ENCODE measurements at places on chromosomes 11 and 22.

DNA sequence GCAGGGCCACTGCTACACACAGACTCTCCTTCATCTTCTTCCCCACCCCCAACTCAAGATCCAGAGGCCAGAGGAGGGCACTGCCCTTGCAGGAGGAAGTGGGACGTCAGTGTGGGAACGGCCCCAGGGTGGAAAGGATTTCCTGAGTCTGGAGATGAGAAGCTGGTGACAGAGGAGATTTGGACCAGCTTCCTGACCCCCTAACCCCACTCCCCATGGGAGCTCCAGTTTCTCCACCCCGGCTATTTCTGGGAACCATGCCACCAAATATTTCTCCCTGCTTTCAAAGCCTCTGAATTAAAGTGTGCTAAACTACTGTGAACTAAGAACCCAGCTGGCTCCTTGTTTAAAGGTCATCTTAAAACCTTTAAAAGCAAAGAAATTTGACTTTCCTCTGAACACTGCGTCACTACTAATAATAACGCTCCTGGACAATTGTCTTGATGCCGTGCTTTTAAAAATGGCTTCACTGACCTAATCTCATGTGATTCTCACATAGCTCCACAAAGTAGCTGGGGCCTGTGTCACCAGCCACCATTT lies 46.6 kb downstream of the CWC15 start:
- DNase-seq = no peak

- DNase-seq = no peak
These were observed 770 bp downstream of the METTL15 start for GRCh38 chr11:28108958-28109357.

GRCh38 chr22:25081409-25081824 lies 118.2 kb upstream of the CRYBB3 start:
- DNase-seq = peak; percentile 32

DNA sequence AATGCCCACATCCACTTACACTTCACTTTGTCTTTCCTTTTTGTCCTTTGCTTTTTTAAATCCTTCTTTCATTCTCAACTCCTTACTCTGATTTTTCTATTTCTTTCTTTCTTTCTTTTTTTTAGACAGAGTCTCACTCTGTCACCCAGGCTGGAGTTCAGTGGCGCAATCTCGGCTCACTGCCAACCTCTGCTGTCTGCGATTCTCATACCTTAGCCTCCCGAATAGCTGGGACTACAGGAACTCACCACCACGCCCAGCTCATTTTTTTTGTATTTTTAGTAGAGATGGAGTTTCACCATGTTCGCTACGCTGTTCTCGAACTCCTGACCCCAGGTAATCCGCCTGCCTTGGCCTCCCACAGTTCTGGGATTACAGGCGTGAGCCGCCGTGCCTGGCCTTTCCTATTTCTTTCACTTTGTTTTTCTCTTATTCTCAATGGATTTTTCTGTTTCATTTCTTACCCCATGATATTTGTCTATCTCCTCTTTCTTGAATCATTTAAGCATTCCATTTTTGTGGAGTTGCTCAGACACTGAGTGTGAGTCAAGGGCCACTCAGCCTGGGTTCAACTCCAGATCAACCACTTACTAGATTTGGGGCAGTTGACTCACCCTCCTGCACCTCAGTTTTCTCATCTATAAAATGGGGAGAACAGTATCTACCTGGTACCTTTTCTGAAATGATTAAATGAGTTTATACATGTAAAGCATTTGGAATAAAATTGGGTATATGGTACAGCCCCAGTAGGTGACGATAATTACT lies 7.6 kb downstream of the KCNJ5 start:
- DNase-seq = no peak

DNA sequence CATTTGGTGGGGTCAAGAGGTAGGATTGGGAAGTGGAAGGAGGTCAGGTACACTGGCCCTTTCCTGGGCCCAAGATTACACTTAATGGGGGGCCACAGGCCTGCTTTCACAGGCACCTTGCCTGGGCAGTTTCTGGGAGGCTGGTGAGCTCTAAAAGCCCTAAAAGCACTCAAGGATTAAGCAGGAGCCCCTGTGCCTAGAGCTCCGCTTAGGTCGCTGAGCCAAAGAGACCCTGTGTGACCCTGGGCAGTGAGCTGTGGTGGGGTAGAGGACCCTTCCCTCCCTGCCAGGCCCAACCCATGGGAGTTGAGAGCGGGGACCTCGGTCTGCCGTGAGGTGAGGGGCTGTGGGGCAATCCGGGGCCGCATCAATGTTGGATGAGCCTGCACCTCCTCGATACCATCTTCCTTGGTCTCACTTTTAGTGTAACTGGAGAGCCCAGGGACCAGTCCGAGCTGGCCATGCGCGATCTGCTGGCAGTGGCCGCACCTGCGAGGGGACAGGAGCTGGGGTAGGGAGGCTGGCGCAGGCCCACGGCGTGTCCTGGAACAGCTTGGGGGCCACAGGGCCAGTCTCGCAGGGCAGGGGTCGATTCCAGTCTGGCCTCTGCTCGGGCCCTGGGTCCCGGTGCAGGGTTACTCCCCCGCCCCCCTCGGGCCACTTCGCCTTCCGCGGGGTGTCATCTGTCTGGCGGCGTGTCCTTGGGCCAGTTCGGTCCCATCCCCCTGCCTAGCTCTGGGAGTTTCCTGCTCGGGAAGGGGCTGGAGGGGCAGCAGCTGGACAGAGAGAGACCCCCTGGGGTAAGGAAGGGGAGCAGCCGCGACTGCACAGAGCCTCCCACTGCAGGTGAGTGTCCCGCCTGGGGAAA lies 44.3 kb downstream of the EIF3F start:
- DNase-seq = no peak

- no peak for DNase-seq
These were observed 1.9 kb upstream of the NDUFC2 start for GRCh38 chr11:78081583-78081982.

- no peak for DNase-seq
These were observed 3.5 kb downstream of the RHOD start for GRCh38 chr11:67060111-67060522.

DNA sequence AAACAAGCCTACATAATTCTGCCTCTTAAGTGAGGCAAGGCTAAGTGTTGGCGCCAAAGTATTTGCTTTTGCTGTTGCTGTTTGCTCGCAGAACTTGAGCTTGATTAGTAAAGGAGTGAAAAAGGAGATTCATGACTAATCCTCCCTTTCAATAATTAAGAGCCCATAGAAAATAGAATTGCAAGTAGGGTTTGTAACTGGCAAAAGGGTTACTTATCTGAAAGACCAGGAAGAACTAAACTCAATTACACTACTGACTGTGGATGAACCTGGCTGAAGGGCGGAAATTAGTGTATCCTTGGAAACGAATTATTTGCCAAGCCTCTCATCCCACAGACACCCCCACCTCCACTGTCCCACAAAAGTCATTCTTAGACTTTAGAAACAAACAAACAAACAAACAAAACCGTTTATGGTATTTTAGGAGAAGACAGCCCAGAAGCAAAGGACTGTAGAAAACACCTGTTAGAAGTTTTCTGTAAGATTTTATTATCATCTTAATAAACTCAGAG lies 411 bp upstream of the EXPH5 start:
- no peak for DNase-seq

DNA sequence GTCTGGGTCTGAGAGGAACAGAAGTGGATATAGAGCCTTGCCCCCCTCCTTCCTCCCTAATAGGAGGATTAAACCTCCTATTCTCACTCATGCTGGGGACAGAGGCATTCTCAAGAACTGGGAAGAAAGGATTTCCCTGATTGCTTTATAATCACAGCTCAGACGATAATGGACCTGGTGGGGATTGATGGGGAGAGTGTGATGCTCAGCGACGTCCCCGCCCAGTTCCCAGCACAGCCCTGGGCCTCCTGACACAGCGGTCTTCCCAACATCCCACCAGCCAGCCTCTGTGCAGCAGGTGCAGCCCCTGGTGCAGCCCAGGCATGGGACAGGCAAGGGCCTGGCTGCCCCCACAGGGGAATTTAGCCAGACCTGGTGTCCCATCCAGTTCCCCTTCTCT lies 28.4 kb downstream of the TRIM29 start:
- DNase-seq = no peak

GRCh38 chr22:29149841-29150555 lies 55.7 kb upstream of the EMID1 start:
- DNase-seq = no peak

DNA sequence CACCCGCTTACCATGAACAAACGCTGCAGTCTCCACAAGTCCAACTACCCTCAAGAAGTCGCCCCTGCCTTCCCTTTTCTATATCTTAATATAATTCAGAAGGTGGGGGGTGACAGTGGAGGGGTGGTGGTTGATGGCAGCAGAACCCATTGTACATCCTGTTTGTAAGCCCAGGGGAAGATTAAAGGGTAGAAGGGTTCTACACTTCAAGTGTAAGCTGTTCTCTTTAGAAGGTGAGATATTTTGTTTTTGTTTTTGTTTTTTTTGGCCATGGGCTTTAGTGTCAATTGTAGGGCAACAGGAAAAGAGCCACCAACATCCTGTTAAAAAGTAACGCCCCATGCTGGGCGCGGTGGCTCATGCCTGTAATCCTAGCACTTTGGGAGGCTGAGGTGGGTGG lies 34.9 kb upstream of the RRAS2 start:
- no peak for DNase-seq

DNA sequence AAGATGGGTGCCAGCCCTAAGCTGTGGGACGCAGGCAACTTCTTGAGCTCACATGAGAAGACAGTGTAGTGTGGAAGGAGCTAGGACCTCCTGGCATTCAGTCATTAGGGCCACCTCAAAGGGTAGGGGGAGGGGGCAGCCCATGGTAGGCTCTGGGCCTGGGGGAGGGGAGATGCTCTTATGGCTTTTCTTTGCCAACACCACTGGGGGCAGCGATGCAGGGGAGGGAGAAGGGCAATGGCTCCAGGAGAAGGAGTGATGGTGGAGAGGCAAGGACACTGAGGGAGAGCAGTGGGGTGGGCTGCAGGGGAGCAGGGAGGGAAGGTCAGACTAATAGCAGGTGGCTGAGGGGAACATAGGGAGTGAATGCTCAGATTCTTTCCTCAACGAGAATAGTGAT lies 63.3 kb upstream of the SUSD2 start:
- DNase-seq = no peak

- DNase-seq = no peak
These were observed 8.9 kb upstream of the UCP2 start for GRCh38 chr11:73991471-73992006.

DNA sequence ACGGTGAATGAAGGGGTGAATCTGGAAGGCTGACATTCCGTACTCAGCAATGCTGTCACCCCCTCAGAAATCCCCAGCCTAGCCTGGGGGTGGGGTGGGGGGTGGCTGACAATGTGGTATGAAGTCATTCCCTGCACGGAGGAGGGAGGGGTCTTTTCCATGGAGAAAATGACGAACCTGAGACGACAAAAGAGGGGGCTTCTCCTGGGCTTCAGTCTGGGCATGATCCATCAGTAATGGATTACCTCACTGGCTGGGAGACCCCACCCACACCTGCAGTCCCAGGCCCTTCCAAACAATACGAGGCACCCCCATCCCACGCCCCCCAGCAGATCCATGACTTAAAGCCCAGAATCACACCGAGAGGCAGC lies 1.0 kb downstream of the KIAA0930 start:
- no peak for DNase-seq

DNA sequence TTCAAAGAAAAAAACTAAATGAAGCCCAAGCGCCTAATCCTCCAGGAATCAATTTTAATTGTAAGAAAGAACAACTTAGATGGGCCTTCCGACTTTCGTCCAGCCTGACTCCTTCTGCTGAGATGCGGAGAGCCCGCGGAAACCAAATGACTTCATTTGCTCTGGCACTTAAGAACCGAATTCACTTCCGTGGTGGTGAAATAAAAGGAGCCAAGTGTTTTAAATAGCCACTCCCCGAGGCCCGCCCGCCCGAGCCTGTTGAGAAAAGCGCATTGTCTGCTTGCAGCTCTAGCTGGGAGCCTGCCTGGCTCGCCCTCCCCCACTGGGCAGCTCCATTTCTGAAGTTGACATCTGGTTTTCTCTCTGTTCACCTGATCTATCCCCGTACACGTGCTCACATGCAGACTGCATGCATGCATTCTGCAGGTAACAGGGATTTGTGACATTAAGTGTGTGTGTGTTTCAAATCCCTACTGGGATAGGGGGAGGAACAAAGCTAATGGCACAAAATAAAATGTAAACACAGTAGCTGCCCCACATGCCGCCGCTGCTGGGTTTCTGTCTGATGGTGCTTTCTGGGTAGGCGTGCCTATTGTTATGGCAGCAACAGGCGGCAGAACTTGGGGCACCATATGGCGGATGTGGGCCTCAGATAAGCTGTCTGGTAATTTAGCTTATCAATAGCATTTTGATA lies 6.2 kb downstream of the TEAD1 start:
- peak; percentile 40 for DNase-seq

- no peak for DNase-seq
These were observed 76.9 kb downstream of the BCR start for GRCh38 chr22:23256986-23257888.

DNA sequence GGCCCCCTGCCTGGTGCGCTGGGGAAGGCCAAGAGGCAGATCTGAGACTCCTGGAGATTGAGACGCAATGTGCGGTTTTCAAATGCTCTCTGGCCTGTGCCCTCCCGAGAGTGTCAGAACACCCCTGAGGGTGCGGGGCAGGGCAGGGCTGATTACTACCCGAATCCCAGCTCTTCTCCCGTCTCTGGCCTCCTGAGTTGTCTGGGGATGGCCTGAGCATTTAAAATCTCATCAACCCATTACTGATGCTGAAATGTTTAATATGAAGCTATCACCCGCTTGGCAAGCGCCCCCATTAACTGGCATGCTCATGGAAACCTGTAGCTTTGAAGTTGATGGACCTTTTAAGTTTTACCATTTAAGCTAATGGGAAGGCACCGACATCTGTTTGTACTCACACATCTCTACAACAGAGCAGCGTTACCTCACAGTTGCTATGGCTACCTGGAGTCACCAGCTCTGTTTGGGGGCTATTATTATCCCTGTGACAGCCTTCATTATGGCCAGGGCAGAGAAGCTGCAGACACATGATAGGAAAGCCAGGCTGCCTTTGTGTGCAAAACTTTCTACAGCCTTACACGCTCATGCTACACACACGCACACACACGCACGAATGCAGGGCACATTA lies 3.6 kb upstream of the MB start:
- no peak for DNase-seq

DNA sequence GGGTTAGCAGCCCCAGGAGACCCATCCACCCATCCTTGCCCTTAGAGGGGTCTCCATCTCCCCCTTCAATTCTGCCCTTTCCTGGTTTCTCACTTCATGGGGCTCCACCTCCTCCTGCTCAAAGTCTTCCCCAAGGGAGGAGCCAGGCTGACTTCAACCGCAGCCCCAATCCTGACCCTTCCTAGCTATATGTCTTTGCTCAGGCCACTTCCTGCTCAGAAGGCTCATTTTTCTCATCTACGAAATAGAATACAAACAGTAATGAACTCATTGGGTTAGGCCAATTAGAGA lies 24.5 kb downstream of the POU2AF1 start:
- DNase-seq = no peak

GRCh38 chr11:124511745-124512144 lies 31.7 kb downstream of the OR8B12 start:
- no peak for DNase-seq

GRCh38 chr11:127345819-127346459 lies 345.4 kb upstream of the KIRREL3 start:
- DNase-seq = no peak

GRCh38 chr22:26515931-26516330 lies 3.7 kb upstream of the TFIP11 start:
- DNase-seq = no peak
